Calu3 (cell line): ENCODE measurements at places on chromosomes 6 and 20. TPM values are rescaled to one million over a fixed set of nuclear protein-coding genes. Genes with fewer than 3 reads are reported as not detected.

DNA sequence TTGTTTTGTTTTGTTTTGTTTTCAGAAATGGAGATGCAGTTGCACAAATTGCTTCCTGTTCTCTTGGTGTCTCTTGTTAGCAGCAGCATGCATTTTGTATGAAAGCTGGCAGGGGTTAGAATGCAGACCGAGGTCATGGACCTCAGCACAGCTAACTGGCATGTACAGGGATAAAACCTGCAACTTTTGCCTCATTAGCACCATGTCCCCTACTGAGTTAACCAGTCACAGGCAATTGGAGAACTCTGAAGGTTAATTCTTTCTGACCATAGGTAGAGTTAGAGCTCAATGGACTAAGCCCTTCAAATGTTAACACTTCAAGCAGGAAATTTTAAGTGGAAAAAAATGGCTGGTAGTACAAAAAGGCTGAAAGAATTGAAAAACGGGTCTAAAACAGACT is 377.1 kb downstream of the ADGRB3 start:
- no peak overlapping the region for H3K4me3 ChIP-seq
- H3K4me1 ChIP-seq = peaks cover 2% of the 10 kb centered on the region
- H3K27me3 ChIP-seq = no peaks in the 10 kb centered on the region
- no peaks in the 10 kb centered on the region for H3K36me3 ChIP-seq
- no peak for DNase-seq

GRCh38 chr20:36613974-36614373 is 8.4 kb downstream of the RAB5IF start:
- peaks cover 57% of the 10 kb centered on the region for H3K36me3 ChIP-seq
- peaks cover 22% of the 10 kb centered on the region for H3K4me1 ChIP-seq
- DNase-seq = peak; percentile 33
- no peak overlapping the region for H3K4me3 ChIP-seq

GRCh38 chr6:119481976-119482375 is 132.4 kb upstream of the MAN1A1 start:
- H3K4me3 ChIP-seq = no peak overlapping the region
- no peak for DNase-seq
- no peaks in the 10 kb centered on the region for H3K36me3 ChIP-seq
- H3K4me1 ChIP-seq = peaks cover 13% of the 10 kb centered on the region
- H3K27me3 ChIP-seq = no peaks in the 10 kb centered on the region

DNA sequence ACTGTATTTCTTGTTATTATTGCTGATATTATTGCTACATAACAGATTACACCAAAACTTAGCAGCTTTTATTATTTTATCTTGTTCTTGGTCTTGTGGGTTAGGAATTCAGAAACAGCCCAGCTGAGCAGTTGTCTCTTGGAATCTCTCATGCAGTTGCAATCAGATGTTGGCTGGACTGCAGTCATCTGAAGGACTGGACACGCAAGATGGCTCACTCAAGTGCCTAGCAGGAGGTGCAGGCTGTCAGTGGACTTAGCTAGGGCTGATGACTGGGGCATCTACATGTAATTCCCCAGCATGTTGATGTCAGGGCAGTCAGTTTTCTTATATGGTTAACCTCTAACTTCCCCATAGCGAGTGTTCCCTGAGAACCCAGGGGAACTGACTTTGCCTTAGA is 128.6 kb upstream of the PLCB4 start:
- no peaks in the 10 kb centered on the region for H3K36me3 ChIP-seq
- no peak overlapping the region for H3K4me3 ChIP-seq
- no peak for DNase-seq
- no peak overlapping the region for H3K27ac ChIP-seq
- no peaks in the 10 kb centered on the region for H3K4me1 ChIP-seq
- H3K27me3 ChIP-seq = no peaks in the 10 kb centered on the region

GRCh38 chr6:84498905-84499304 is 265.5 kb downstream of the TBX18 start:
- H3K4me3 ChIP-seq = no peak overlapping the region
- H3K4me1 ChIP-seq = peaks cover 14% of the 10 kb centered on the region
- H3K27me3 ChIP-seq = no peaks in the 10 kb centered on the region
- H3K27ac ChIP-seq = no peak overlapping the region
- H3K36me3 ChIP-seq = peaks cover 4% of the 10 kb centered on the region

- no peaks in the 10 kb centered on the region for H3K36me3 ChIP-seq
- H3K27ac ChIP-seq = no peak within 1 kb of the TSS
These were observed at the start of gene OR2J3 for GRCh38 chr6:29107758-29108157. Gene OR2J3, plus strand, starts transcription at chr6:29108058. Its CDS starts 3,833 bp downstream, at chr6:29111891.

- H3K27me3 ChIP-seq = no peaks in the 10 kb centered on the region
- no peak for DNase-seq
- no peak overlapping the region for H3K4me3 ChIP-seq
- no peaks in the 10 kb centered on the region for H3K36me3 ChIP-seq
- peaks cover 8% of the 10 kb centered on the region for H3K4me1 ChIP-seq
- H3K27ac ChIP-seq = no peak overlapping the region
These were observed 327.2 kb upstream of the CITED2 start for GRCh38 chr6:139701695-139702094.

- H3K4me1 ChIP-seq = no peaks in the 10 kb centered on the region
- peaks cover 3% of the 10 kb centered on the region for H3K36me3 ChIP-seq
- H3K27ac ChIP-seq = no peak overlapping the region
These were observed 40.6 kb downstream of the ISM1 start for GRCh38 chr20:13261460-13262301.

Gene ESR1
- total RNA-seq = 0.29 and 0.50 TPM in 2 replicates

DNA sequence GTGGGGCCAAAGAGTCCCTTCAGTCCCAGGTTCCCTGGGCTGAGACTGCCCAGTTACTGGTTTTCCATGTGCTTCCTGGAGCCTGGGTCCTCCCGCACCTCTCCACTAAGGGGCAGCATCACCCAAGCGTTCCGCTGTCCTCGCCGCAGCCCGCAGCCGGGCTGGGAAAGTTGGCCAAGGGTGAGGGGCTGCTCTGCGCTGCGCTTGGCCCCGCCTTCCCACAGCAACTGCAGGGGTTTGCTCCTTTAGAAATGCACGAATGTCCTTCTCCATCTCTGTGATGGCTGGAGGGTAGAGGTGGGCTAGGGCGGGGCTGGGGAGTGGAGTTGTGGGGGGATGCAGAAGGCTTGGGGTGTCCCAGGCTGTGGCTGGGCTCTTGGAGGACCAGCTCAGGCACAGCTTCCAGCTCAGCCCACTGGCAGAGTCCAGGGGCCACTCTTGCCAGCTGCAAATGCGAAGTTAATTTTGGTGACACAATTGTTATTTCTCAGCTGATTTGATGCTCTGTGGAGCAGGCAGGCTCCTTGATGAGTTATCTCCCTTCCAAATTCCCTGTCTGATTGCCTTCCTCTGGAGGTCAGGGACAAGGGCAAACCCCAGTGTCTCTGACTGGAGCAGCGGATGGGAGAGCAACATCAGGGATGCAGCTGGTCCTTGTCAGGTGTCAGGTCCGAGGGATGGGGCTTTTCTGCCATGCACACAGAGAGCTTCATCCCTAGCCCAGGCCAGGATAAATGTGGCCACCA is 63.2 kb downstream of the NOL4L start:
- no peaks in the 10 kb centered on the region for H3K4me1 ChIP-seq
- H3K27ac ChIP-seq = no peak overlapping the region
- H3K36me3 ChIP-seq = no peaks in the 10 kb centered on the region

Gene PPP1R14C
- total RNA-seq = 2.7 and 3.6 TPM in 2 replicates

GRCh38 chr6:30019819-30020218 is 41.2 kb upstream of the POLR1H start:
- no peaks in the 10 kb centered on the region for H3K27me3 ChIP-seq
- no peaks in the 10 kb centered on the region for H3K36me3 ChIP-seq
- H3K27ac ChIP-seq = no peak overlapping the region
- H3K4me1 ChIP-seq = no peaks in the 10 kb centered on the region
- DNase-seq = no peak
- H3K4me3 ChIP-seq = no peak overlapping the region

Gene UBE3D
- 8.4 and 9.5 TPM in 2 replicates for total RNA-seq

- no peaks in the 10 kb centered on the region for H3K27me3 ChIP-seq
- no peaks in the 10 kb centered on the region for H3K4me1 ChIP-seq
- H3K36me3 ChIP-seq = peaks cover 8% of the 10 kb centered on the region
These were observed 20.2 kb downstream of the PRPH2 start for GRCh38 chr6:42702200-42702599.

- no peaks in the 10 kb centered on the region for H3K36me3 ChIP-seq
- no peaks in the 10 kb centered on the region for H3K27me3 ChIP-seq
- H3K4me3 ChIP-seq = no peak overlapping the region
- no peak for DNase-seq
- H3K27ac ChIP-seq = no peak overlapping the region
These were observed 352.5 kb upstream of the SASH1 start for GRCh38 chr6:147990159-147990558.

Gene ZNF512B
- total RNA-seq = 58.1 and 62.8 TPM in 2 replicates

GRCh38 chr6:144075187-144075586 is 20.2 kb downstream of the SF3B5 start:
- H3K4me1 ChIP-seq = no peaks in the 10 kb centered on the region
- no peaks in the 10 kb centered on the region for H3K36me3 ChIP-seq
- no peak overlapping the region for H3K4me3 ChIP-seq
- H3K27ac ChIP-seq = no peak overlapping the region

DNA sequence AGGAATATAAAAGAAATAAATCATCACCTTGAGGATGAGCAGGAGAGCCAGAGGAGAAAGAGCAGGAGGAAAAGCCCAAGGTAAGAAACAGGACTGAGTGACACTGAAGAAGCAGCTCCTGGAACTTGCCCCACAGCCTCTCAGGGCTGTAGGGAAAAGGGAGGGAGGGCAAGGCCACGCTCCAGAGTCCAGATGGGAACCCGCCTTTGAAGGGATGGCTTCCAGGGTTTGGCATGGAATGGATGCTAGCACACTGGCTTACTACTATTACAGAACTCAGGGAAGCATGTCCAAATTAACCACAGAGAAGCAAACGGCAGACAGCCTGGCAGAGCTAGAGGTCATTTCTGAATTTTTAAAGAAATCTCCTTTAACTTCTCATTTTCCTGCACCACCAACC is 26.8 kb downstream of the RALGAPA2 start:
- H3K4me3 ChIP-seq = no peak overlapping the region
- no peaks in the 10 kb centered on the region for H3K27me3 ChIP-seq
- peaks cover 4% of the 10 kb centered on the region for H3K36me3 ChIP-seq
- no peak for DNase-seq

DNA sequence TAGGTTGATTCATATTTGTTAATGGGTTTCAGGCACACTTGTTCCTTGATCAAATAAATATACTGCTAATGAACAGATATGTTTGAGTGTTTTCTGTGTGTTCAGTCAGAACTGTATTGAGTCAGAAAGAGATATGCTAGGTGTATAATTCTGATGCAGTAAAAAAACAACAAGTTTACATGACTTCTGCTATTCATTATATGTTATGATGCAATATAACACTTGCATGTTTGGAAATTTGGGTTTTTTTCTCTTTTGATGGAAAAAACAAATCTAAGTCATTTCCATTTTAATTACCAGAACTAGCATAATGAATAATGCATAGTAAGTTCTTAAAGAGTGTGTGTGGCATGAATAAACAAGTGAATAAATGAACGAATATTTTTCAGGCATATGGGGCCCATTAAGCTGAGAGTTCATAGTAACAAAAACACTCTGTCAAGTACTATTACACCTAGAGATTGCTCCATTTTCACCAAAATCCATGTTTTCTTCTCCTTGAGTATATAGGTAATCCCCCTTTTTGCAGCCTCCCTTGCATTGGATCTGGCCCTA is 208.3 kb upstream of the NT5E start:
- no peaks in the 10 kb centered on the region for H3K36me3 ChIP-seq
- H3K27me3 ChIP-seq = no peaks in the 10 kb centered on the region
- H3K4me1 ChIP-seq = no peaks in the 10 kb centered on the region
- no peak overlapping the region for H3K4me3 ChIP-seq

Gene VGLL2
- not detected in 2 replicates for total RNA-seq

- no peak overlapping the region for H3K27ac ChIP-seq
- DNase-seq = no peak
- H3K27me3 ChIP-seq = no peaks in the 10 kb centered on the region
- H3K4me1 ChIP-seq = no peaks in the 10 kb centered on the region
- no peaks in the 10 kb centered on the region for H3K36me3 ChIP-seq
These were observed 83.1 kb downstream of the PTCHD4 start for GRCh38 chr6:48027704-48028435.

DNA sequence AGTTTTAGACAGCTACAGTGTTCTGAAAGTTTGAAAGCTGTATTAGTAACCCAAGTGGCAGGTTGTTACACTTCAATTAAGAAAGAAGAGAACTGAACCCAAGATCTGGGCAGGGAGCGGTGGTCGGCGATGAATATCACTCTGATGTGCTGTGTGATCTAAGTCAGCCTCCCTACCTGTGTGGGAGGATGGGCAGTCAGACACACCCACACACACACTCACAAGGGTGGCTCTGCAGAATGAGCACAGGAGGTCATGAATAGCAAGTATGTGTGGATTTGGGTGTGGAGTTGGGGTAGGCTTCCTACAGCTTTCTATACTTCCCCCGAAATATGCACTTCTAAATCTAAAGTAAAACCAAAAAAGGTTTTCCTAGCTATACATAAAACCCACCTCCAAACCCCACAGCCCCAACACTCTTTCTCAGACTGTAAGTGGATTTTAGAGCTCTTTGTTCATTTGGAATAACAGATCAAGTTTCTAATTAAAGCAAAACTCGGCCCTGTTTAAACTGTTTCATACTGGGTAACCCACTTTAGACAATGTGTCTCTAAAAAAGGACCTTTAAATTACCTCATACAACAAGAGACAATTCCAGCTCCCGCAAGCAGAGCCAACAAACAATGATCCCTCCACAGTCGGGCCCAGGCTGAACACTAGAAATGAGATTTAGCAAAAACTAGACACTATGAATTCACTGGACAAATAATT is 19.4 kb downstream of the TNFRSF21 start:
- H3K27me3 ChIP-seq = no peaks in the 10 kb centered on the region
- peak overlapping the region; percentile 20 for H3K4me3 ChIP-seq
- peak overlapping the region; percentile 62 for H3K27ac ChIP-seq
- peaks cover 69% of the 10 kb centered on the region for H3K36me3 ChIP-seq
- H3K4me1 ChIP-seq = peaks cover 87% of the 10 kb centered on the region

Gene TXNDC5
- 81.3 and 111 TPM in 2 replicates for total RNA-seq
